ENCODE measurements at places on chromosomes 7 and 10.

DNA sequence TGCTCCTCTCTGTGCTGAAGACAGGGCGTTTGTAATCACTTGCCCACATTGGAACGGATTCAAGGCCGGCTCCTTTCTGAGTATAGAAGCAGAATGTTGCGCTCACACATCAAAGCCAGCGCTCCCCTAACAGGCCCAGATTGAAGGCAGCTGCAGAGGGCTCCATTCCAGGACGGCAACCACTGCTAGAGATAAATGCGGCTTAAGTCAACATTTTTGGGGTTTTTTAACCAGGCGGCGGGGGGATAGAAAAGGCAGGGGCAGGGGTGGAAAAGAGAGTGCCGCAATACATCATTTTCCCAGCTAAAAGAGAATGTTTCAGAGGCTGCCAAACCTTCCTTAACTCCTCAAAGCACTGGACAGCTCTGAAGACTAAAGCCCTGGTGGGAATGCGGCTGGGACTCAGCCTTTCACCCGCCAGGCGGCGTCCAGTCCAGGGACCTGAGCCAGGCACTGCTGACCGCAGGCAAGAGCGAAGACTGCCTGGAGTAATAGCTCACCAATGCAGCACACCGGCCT, 189.6 kb downstream of the TNS3 start:
- no peak for DNase-seq

- DNase-seq = no peak
Observed at GRCh38 chr7:138932427-138932826, 48.8 kb downstream of the KIAA1549 start.

DNA sequence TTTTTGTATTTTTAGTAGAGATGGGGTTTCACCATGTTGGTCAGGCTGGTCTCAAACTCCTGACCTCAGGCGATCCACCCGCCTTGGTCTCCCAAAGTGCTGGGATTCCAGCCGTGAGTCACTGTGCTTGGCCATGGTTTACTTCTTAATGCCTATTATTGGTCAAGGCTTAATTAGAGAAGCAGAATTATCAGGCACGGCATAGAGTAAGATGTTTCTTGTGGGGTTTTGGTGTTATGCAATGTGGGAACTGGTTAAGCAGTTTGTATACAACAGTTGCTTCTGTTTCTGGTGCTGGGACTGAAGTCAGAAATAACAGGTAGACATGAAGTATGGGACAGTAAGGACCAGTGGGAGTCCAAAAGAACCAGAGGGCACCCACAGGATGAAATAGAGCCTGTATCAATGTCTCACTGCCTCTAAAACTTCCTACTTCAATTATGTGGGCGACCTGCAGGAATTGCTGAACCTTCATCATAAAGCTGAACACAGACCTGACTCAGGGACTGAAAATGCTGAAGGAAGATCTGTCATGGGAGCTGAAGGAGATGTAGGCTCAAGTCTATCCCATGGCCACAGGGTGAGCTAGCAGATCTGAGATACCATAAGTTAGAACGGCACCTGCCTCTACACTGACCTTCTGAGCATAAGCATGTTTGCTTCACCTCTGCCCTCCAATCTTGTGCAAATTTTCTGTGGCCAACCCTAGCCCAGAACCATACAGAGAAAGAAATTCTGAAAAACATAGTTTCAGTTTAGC, 38.3 kb upstream of the VCL start:
- DNase-seq = no peak

DNA sequence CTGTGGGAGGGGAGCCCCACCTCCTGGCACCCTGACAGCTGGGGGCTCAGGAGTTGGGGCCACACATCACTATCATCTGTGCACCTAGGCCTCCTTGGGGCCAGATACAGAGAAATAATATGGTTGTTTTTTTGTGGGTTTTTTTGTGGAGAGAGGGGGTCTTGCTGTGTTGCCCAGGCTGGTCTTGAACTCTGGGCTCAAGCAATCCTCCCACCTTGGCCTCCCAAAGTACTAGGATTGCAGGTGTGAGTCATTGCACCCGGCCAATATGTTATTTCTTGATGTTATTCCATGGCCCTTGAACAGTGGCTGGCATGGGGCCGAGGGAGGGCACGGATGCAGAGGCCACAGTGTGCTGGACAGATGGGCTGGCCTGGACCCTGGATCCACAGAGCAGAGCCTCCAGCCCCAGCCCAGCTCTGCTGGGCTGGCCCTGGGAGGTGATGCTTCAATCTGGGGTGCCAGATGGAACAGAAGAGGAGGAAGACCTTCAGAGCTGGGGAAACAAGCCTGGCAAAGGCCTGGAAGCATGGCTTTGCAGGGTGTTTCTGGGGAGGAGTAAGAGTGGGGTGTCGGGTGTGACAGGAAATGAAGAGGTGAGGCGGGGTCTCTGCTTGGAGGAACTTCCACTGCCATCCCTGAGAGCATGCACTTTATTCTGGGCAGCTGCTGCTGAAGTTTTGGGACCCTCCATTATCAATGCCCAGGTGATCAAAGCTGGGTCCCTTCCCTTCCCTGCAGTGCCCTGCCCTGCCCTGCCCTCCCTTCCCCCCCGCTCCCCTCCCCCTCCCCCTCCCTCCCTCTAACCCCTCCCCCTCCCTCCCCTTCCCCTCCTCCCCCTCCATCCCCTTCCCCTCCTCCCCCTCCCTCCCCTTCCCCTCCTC, 3.7 kb upstream of the FZD9 start:
- no peak for DNase-seq

GRCh38 chr7:15418264-15418663, 143.6 kb downstream of the AGMO start:
- DNase-seq = no peak
